ENCODE measurements at places on chromosomes 11 and 22. TPM values are rescaled to one million over a fixed set of nuclear protein-coding genes. Genes with fewer than 3 reads are reported as not detected.

MRGPRE gene
- total RNA-seq = not detected

SIAE gene
- 2.8 TPM for total RNA-seq

SERPING1 gene
- total RNA-seq = 0.26 TPM

GRCh38 chr11:132464003-132464342, 1068.3 kb downstream of the OPCML start:
- no peak for DNase-seq

DNA sequence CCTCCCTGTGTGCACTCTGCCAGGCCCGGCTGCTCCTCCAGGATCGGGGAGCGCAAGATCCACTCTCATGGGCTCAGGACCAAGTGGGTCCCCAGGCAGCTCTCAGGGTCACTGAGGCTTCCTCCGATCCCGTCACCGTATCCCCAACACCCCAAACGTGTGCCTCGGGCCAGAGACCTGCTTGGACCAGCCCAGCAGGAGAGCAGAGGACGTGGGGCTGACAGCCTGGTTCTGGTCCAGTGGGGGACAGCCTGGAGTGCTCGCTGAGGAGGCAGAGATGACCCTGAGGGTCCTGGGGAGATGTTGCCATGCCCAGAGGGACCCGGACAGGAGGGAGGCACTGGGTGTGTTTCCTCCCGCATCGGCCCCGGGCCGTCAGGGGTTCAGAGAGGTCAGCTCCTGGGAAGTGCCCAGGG, 1402.6 kb downstream of the BRD1 start:
- DNase-seq = no peak

DNA sequence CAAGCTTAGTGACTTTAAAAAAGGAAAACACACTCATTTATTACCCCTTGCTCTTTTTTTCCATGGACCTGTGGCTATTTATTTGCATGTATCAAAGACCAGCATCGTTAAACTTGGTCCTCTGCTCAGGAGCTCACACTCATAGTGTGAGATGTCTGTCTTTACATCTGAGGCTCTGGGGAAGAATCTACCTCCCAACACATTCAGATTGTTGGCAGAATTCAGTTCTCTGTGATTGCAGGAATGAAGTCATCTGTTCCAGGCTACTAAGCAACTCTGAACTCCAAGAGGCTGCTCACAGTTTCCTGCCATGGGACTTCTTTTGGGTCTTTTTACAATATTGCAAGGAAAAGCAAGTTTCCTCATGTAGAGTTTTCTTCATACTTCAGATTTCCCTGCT, 138.8 kb downstream of the LRRC4C start:
- DNase-seq = no peak

- no peak for DNase-seq
Measured at GRCh38 chr11:124869331-124869730, 4.1 kb downstream of the ROBO3 start.

DNA sequence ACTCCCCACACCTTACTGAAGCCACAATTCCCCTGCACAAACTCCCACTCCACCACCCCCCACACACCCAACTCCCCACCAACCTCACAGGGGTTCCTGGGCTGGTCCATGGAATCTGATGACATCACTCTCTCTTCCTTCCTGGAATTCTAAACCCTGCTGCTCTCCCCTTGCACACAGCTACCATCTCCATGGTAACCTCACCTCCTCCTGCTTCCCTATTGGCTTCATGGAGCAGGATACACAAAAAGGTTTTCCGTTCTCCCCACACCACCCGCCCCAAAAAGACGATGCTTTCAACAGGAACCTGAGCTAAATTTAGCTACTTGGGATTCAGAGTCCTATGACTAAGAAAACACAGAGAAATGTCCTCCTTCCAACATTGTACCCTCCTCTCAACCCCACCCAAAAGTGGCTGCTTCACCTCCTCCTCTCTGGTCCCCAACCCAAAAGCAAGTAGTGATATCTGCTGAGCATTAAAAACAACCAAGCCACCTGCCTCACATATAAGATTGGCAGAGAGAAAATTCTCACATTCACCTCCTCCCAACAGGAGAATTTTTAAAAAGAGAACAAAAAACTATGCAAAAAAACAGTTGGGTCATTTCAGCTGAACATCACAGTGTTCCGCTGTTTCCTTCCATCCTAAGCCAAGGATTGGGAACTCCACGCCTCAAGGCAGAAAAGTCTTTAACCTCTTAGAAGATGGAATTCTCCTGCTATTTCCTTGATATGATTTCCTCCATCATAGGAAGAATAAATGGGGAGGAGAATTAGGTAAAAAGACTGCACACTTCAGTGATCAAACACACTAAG, 66.9 kb downstream of the RBFOX2 start:
- peak; percentile 36 for DNase-seq

DNA sequence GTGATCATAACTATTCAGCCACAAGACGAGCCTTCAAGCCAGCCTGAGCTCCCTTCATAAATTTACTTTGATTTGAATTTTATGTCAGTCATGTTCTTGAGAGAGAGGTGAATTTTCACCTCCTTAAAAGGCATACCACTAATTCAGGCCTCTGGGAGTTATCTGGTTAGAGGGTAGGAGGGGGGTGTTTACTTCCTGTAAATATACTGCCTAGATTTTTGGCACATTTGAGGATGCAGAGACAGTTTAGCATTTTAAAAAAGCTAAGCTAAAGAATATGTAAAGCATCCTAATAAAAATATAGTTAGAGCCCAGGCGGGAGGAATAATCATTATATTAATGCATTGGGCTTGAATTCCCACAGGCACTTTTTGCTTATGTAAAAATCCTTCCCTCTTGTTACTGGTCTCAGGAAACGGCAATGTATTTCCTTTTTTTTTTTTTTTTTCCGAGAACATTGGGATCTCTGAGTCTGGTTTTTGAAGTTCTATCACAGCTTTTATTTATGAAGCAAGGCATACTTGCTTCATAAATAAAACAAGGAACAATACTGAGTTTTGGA, 116.5 kb downstream of the CSNK2A3 start:
- DNase-seq = no peak

DNA sequence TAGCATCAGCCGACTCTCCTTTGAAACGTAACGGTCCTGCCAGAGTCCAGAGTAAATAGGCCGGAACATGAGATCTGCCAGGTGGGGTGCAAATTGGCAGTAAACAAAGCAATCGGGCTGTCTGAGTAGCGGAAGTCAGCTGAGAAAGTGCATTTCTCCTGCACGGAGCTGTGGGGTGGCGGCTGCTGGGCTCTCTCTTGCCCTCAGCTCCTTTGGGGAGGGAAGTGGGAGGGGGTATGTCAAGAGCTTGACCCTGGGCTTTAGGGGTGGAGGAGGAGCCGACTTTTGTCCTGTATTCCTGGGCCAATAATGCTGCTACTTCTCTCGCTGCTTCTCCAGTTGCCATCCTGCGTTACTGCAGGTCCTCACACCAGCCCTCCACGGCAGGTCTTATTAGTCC, 11.6 kb downstream of the GRIK4 start:
- DNase-seq = no peak

DNA sequence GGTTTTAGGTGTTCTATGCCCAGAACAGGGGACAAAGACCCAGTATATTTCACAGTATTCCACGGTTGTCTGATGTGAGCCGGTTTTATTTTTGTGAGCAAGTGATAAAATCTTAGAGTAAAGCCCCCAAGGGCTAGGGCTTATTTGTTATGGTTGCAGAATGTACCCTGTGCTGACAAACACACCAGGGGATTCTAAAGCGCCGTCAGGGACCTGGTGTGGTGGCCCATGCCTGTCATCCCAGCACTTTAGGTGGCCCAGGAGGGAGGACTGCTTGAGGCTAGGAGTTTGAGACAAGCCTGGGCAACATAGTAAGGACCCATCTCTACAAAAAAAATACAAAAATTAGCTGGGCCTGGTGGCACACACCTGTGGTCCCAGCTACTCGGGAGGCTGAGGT, 22.8 kb downstream of the MRPL21 start:
- DNase-seq = no peak

DNA sequence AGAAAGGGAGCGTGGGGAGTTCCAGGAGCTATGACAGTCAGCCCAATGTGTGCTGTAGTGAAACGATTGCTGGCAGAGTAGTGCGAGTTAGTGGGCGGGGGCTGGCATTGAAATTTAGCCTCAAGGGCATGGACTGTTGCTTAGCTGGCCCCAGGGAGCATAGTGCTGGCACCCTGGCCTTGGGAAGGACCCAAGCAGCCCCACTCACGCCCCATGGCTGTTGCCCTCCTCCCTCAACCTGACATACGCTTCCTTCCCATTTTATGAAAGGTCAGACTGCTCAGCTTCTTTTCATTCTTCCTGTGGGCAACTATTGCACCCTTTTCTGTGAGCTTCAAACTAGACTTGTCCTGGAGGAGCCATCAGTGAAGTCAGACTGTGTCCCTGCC, 52.0 kb upstream of the SUSD2 start:
- DNase-seq = no peak

DNA sequence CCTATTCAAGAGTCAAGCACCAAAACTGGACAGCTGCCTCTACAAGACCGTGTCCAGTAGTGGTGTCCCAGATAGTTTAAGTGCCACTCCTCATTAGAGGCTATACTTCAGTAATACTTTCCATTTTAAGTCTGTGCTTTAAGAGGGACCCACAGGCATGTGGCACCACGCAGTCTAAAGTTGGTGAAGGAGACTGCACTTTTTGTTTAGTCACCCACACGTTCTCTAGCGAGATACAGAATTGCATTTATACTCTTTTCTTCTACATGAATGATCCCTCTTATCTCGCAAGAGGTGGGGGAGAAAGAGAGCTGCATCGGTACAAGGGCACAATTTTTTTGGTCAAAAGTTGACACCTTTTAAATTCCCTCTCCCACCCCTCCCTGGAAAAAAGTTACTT, 41.5 kb downstream of the DDX6 start:
- no peak for DNase-seq

- DNase-seq = no peak
Measured at GRCh38 chr22:42292732-42293520, 22.5 kb upstream of the TCF20 start.

DNA sequence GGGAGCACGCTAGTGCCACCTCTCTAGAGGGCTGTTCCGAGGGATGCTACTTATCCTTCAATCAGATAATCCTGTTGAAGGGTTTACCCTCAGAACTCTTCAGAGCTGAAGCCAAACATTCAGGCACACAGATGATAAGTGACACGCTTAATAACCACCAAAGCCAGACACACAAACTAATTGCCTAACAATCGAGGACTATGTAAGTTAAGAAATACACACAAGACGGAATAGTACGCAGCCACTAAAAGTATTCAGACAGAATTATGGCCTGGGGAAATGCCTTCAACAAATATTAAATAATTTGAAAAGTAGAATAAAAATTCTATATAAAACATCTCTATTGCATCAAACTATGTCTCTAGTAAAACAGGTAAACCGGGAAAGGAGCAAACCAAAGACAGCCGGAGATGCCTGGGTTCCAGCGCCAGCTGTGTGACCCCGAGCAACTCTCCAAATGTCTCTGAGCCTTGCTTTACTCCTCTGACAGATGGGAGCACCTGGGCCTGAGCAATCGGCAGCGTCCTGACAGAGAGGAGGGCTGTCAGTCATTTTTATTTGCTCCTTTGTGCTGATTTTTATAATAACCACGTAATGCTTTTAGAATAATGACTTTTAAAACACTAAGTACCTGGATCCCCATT, 11.3 kb downstream of the LRFN4 start:
- no peak for DNase-seq

- no peak for DNase-seq
Measured at GRCh38 chr11:78651136-78651775, 76.6 kb upstream of the NARS2 start.

GRCh38 chr22:45667486-45667885, 4.1 kb upstream of the ATXN10 start:
- no peak for DNase-seq

DNA sequence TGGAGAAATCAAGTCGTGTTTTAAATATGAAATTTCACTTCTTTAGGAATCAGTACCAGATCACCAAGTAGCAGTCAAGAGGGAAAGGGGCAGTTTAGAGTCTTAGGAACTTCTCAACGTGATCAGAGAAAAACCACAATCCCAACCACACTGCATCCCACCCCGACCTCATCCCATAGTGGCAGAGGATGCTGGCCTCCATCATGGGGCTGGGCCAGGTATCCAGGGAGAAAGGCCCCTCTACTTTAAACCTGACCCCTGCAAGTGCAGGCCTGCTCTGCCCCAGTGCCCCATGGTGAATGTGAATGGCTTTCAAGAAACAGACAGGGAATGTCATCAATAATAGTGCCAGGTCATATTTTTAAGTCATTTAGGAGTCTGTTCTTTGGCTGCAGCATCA, 12.1 kb downstream of the CHST1 start:
- no peak for DNase-seq

- no peak for DNase-seq
Measured at GRCh38 chr11:2262301-2263070, 7.9 kb downstream of the ASCL2 start.

DNA sequence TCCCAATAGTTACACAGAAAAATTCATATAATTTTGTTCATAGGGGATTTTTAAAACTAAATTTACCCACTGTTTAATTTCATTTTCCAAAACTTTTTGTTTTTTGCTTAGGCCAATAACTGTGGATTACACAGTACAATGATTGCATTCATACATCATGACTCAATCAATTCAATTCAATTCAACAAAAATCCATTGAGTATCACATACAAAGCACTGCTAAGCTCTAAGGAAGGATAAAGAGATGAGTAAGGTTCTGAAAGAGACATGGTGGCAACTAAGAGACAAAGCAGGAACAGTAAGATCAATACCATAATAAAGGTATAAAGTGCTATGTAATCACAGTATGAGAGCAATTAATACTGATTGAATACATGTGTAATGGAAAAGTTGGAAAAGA, 9.4 kb upstream of the LAYN start:
- DNase-seq = no peak

GRCh38 chr11:123588117-123588863, 66.1 kb downstream of the SCN3B start:
- DNase-seq = no peak

GRCh38 chr11:15333407-15333806, 218.7 kb downstream of the INSC start:
- DNase-seq = no peak

DNA sequence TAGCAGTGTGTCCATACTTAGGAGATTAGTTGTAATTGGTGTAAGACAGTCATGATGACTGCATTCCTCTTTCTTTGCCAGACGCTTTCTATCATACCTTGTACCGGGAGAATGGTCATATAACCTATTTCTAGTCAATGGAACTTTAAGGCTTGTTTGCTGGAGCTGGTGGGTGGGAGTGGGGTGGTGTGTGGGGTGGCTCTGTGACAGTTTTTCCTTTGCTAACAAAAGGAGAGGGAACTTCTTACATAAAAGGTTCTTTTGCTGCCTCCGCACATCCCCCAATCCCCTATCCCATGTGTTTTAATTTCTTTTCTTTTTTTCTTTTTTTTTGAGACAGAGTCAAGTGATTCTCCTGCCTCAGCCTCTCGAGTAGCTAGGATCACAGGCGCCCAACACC, 9.8 kb upstream of the NUCB2 start:
- DNase-seq = no peak

GRCh38 chr11:74004759-74005615, 3.9 kb downstream of the UCP3 start:
- no peak for DNase-seq

All from MG63 (cell line).